Activated T-cell treated with anti-CD3 and anti-CD28 coated beads, Interleukin-2, amount 50 U/mL, for 48 hours (primary cell): ENCODE measurements at places on chromosomes 12 and 14.

GRCh38 chr12:92186038-92186470 is 40.4 kb upstream of the BTG1 start:
- DNase-seq = no peak

DNA sequence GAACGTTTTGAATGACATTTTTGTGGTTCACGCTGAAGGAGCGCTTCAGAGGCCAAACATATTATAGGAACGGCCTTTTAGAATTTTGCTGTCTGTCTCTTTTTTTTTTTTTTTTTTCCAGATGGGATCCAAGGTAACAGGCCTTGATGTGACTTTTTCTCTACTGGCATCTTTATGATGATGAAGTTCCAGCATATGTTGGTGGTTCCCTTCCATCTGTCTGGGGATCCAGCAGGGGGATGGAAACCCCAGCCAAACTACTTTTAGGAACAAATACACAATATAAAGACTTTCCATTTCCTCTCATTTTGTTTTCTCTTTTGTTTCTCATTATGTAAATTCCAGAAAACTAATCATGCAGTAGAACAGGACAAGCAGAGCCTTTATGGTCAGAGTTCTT is 239.3 kb upstream of the PRICKLE1 start:
- no peak for DNase-seq

DNA sequence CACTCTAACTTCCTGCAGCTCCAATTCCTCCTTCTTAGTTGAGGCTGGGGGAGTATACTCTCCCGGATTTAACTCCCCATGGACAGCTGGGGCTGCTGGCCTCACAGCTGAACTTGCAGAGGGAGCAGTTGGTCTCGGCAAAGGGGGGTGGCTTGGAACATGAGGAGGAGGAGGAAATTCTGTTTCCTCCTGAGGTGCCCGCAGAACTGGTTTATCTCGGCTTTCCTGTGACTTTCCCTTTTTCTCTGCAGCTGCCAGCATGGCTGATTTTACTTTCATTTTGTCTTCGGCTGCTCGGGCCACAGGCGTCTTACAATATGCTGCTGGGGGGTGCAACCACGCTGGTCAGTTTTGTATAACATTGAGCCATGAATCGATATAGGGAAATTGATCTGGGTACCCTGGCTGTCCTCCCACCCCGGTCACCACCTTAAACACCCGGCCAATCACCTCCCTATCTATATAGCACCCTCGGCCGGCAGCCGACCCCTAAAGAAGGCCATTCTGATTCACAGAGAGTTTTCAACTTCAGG is 1317.6 kb downstream of the TMEM121 start:
- peak; percentile 46 for DNase-seq

GRCh38 chr12:80226576-80226975 is 127.2 kb downstream of the OTOGL start:
- no peak for DNase-seq

- no peak for DNase-seq
Observed at GRCh38 chr12:129613314-129613713, 290.5 kb downstream of the TMEM132D start.

DNA sequence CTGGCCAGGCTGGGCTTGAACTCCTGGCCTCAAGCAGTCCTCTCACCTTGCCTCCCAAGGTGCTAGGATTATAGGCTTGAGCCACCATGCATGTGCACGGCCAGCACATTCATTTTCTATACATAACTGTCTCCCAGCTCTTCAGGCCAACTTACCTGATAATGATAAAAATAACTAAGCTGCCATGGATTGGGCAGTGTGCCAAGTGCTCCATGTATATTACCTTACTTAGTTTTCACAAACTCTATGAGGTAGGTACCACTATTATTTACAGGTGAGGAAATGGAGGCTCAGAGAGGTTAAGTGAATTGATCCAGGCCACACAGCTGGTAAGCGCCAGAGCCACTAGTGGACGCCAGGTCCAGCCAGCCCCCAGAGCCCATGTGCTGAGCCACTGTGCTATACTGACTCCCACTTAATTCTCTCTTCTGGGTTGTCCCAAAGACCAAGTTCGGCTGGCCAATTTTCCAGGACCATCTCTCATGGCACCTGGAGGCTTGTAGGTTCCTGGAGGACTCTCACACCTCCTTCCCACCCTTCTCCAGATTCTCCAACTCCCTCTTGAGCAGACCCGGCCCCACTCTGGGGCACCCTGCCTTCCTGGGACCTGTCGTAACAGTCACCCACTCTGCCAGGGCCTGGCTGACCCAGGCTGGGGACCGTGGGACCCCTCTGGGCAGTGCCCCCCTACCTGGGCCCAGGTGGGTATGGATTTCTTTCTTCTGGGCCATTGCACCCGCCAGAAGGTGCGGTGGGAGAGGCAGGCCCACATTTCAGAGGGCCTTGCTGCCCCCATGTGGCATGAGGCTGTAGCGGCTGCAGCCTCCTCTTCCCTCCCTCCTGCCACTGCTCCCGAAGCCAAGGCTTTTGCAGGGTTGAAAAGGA is 30.2 kb upstream of the CIPC start:
- peak; percentile 61 for DNase-seq

- no peak for DNase-seq
Observed at GRCh38 chr12:94832780-94833681, 170.5 kb downstream of the NDUFA12 start.

- DNase-seq = no peak
Observed at GRCh38 chr12:120872487-120872886, 31.7 kb downstream of the SPPL3 start.

GRCh38 chr12:129351481-129351880 is 498.2 kb downstream of the GLT1D1 start:
- no peak for DNase-seq

DNA sequence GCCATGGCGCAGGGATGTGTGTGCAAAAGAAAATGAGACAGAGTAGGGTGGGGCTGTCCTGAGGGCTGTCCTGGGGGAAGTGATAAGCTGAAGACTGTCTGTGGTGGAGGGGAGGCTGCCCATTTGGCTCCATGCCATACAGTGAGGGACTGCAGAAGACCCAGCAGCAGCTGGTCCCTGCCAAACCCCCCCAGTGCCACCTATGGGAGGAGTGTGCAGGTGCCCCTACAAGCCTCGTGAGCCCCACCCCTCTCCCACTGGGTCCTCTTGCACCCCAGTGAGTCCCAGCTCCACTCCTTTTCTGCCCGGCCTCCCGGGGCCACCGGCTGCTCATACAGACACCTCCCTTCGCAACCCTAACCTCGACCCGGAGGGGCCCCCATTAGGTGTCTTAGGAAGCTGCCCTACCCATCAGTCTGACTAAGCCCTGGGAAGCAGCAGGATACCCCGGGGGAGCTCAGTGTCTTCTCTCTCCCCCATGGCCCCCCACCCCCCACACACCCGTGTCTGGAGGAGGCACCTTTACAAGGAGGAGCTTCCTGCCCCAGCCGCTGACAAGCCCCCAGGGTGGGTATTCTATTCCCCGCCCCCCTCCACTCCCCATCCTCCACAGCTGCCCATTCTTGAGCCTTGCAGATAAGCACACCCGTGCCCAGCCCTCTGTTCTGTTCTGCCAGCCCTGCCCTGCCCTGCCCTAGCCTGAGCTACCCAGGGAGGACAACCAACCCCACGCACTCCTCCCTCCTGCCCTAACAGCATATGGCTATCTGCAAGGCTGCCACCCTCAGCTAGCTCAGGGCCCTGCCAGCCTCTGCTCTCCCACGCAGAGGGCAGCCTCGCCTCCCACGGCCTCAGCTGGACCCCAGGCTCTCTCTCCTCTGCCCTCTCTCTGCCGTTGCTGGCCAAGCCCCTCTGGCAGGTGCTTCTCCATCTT is 41.9 kb downstream of the SLC6A12 start:
- no peak for DNase-seq

DNA sequence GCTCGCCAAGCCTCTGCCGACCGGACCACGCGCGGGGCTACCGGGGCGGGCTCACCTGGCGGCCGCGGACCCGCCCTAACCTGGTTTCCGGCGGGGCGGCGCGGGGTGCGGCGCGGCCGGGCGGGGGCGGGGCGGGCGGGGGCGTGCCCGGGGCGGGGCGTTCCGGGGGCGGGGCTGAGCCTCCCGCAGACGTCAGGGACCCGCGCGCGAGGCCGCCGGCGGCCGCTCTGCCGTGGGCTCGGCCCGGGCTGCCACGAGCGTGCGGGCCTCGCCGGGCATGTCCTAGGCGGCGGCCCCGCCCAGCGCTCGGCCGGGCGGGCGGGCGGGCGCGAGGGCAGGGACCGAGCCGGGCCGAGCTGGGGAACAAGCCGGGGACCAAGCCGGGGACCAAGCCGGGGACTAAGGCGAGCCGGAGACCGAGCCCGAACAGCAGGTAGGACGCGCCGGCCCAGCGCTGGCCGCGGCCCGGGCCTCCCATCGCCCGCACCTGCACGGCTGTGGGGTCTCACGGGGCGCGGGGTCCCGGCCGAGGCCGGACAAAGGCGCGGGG is at the start of gene CEP170B:
Gene CEP170B, plus strand, starts transcription at position 188 of the 550 bp plus-strand sequence. CDS start 3,183 bp downstream, outside the sequence.
- peak; percentile 45 for DNase-seq

- DNase-seq = no peak
Observed at GRCh38 chr14:55126932-55127459, 2.1 kb upstream of the LGALS3 start.

- no peak for DNase-seq
Observed at GRCh38 chr14:59316151-59316830, 127.8 kb downstream of the DAAM1 start.

DNA sequence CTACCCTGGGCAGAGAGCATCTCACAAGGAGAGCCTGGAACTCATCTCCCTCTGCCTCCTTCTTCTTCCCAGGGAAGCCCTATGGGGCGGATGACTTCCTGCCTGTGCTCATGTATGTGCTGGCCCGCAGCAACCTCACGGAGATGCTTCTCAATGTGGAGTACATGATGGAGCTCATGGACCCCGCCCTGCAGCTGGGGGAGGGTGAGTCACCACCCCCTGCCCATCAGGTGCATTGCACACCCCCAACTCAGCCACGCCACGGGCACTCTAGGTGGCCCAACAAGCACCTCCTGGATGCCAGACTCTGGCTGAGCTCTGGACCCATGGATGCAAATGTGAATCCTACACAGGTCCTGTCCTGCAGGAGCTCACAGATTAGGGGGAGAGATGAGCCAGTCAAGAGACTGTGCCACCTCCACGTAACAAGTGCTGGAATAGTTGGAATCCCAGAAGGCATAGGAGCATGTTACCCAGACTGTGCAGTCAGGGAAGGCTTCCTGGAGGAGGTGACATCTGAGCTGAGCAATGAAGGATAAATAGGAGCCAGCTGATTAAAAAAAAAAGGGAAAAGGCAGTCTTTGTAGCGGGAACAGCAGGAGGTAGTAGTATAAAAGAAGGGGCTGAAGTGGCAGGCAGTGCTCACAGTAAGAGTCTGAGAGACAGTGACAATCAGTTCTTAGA is 71.9 kb downstream of the LGMN start:
- no peak for DNase-seq

DNA sequence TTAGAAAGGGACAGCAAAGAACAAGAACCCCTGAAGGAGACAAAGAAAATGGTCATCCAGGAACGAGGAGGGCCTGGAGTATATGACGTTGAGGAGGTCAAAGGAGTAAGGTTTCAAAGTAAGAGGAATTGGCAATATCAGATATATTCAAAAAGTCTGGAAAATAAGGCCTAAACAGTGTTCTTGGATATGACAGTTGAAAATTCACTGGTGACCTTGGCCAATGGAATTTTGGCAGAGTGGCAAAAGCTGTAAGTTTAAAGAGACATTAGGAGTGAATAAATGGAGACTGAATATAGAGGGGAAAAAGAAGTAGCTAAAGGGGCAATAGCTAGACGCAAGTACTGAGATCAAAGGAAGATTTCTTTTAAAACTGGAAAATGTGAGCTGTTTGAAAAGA is 4.1 kb upstream of the ACTN1 start:
- no peak for DNase-seq

DNA sequence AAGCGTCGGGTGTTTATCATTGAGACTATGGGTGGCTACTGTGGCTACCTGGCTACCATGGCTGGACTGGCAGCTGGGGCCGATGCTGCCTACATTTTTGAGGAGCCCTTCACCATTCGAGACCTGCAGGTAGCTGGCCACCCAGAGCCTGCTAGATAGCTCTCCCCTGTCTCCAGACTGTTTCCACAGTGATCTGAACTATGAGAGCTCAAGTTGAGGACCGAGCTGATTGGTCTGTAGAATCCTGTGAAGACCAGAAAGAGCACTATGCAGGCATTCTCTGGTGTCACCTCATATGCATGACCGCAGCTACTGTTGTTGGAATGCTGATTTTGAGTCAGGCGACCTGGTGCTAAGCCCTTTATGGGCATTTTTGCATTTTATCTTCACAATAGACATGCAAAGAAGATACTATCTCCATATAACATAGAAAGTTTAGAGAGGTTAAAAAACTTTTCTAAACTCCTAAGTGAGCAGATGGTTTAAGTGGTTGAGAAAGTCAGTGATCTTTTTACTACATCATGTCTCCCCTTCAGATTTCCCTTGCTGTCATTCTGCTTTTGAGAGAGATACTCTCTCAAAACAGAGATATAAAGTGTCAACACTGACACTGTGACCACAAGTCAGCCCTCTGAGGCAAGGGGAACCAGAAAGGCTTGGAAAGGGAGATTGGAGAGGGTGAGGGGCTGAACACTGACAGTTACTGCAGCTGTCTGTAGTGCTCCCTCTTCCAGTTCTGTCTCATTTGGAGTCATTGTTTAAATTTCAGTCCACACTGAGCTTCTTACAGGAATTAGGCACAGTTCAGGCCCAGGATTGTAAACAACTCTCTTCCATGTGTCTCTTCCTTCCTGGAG is 14.3 kb downstream of the ASB8 start:
- DNase-seq = no peak

DNA sequence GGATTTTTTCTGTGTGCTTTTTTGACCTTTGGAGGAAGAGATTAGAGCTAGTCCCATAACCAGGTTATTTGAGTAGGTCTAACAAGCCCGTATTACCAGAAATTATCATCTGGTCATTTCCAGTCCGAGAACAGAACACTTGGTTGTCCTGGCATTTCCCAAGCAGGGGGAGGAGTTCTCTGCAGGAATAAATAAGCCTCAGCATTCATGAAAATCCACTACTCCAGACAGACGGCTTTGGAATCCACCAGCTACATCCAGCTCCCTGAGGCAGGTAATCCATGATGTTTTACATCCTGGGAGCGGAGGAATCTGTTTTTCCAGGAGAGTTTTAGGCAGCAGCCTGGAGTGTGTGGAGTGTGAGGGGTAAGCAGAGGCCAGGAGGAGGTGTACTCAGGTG is at the start of gene SERPINA3:
Gene SERPINA3, plus strand, starts transcription at position 218 of the 400 bp plus-strand sequence. CDS start 2,051 bp downstream, outside the sequence.
- DNase-seq = no peak

DNA sequence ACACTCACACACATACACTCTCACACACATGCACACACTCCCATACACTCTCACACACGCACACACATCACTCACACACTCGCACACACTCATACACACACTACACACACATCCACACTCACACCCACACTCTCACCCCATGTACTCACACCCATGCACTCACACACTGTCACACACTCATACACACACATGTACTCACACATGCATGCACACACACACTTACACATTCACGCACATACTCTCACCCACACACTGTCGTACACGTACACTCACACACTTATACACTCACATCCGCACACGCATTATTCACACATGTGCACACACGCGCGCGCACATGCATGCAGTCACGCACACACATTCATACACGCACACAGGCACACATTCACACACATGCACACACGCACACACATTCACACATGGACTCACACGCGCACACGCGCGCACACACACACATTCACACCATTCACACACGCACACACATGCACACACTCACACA is 3.9 kb upstream of the GPR162 start:
- DNase-seq = no peak

- DNase-seq = no peak
Observed at GRCh38 chr12:38141239-38141638, 175.3 kb upstream of the ALG10B start.

- no peak for DNase-seq
Observed at GRCh38 chr12:68776976-68777610, 30.9 kb upstream of the MDM2 start.

- no peak for DNase-seq
Observed at GRCh38 chr12:4034921-4035320, 161.7 kb upstream of the PARP11 start.

- no peak for DNase-seq
Observed at GRCh38 chr12:52184813-52185212, 7.0 kb downstream of the KRT80 start.
